ENCODE measurements at places on chromosomes 13 and 19.
A peak's percentile ranks its signal among the peaks of the same experiment; 100 is the strongest.

DNA sequence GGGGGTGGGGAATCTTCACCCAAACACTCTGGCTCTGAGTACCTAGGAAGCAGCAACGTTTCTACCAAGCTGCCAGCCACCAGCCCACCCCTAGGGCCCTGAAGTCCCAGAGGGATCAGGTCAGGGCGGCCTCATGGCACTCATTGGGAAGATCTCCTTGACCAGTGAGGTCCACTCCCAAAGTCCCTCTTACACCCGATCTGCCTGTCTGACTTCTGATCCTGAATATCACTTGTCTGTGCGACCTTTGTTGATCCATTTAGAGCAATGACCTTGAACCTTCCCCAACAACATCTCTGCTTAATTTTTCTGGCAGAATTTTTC, 2.1 kb upstream of the GNA15 start:
- no peak for DNase-seq

- no peak for DNase-seq
Observed at GRCh38 chr13:102097708-102098107, 304.1 kb downstream of the FGF14 start.

DNA sequence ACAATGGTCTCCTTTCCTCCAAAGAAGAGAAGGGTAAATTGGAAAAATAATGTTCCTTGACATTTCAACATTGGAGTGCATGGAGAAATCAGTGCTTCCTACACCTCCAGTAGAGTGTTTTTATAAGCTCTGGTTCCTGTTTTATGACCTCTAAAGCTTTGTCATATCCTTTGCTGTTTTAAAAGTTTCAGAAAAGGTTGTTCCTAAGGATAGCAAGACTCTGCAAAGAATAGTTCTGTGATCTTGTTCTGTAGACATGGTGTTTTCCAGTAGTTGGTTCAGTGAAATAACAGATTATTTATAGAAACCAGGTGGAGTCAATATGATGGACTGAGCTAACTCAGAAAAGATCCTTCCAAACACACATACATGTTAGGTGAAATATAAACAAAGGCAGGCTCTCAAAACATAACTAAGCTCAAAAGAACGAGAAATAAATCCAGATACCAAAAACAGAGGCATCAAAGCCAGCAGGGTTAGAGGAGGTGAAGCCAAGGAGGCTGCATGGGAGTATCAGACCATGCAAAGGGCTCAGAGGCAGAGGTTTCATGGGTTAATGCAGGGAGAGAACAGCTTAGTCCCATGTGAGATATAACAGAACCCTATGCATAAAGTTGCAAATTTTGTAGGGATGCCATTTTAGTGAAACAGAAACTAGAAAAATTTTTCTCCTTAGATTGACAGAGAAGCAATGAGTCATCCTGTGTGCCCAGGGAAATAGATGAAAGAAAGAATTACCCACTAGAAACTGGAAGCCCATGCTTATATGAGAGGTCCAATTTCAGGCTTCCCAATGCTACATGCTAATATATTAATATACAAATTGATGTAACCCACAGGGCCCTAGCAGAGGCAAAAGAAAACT, 44.3 kb downstream of the SHISA2 start:
- DNase-seq, result no peak

DNA sequence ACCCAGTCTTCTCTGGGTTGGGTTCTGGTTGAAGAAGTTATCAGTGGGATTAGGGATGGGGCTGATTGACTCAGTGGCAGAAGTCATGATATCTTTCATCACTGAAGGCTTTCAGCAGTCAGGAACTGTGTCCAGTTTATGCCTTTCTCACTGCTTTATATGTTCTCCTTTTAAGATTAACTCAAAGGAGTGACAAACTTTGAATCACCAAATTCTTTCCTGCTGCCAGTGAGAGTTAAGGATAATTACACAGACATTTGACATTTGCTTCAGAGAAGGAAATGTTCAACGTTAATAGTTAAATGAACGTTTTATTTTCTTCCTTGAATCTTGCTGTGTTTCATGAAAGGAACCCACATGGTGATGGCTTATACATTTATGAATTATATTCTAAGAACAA, 41.0 kb upstream of the CNMD start:
- DNase-seq, result no peak

DNA sequence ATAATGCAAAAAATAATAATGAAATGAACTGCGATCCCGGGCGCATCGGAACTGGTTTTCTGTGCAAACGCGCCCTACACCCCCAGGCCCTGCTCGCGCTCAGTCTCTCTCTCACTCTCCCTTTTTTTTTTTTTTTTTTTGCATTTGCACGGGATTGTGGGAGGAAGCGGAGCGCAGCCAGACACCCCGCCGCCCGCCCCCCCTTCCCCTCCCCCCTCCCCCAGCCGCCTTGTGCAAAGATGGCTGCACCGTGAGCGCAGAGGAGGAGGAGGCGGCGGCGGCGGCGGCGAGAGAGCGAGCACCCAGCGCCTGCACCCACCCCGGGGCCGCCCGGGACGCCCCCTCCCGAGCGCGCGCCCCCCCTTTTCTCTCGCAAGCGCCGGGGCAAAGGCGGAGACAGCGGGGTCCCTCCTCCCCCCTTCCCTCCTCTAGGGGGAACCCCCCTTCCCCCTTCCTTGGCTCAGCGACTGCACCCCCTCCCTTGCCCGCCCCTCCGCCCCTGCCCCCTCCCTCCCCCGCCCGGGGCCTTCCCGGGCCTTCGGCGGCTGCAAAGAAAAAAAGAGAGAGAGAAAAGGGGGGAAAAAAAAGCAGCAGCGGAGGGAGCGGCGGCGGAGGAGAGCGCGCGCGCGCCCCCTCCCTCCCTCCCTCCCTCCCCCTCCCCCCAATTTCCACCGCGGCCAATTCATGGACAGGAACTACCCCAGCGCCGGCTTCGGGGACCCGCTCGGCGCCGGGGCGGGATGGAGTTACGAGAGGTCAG, at the start of gene PRR12:
Gene PRR12 (plus strand): TSS at position 212 of the 760 bp plus-strand sequence. CDS start 473 bp downstream, at position 685.
- peak; percentile 70 for DNase-seq

GRCh38 chr13:108700422-108701170, 71.2 kb downstream of the MYO16 start:
- DNase-seq, result no peak

DNA sequence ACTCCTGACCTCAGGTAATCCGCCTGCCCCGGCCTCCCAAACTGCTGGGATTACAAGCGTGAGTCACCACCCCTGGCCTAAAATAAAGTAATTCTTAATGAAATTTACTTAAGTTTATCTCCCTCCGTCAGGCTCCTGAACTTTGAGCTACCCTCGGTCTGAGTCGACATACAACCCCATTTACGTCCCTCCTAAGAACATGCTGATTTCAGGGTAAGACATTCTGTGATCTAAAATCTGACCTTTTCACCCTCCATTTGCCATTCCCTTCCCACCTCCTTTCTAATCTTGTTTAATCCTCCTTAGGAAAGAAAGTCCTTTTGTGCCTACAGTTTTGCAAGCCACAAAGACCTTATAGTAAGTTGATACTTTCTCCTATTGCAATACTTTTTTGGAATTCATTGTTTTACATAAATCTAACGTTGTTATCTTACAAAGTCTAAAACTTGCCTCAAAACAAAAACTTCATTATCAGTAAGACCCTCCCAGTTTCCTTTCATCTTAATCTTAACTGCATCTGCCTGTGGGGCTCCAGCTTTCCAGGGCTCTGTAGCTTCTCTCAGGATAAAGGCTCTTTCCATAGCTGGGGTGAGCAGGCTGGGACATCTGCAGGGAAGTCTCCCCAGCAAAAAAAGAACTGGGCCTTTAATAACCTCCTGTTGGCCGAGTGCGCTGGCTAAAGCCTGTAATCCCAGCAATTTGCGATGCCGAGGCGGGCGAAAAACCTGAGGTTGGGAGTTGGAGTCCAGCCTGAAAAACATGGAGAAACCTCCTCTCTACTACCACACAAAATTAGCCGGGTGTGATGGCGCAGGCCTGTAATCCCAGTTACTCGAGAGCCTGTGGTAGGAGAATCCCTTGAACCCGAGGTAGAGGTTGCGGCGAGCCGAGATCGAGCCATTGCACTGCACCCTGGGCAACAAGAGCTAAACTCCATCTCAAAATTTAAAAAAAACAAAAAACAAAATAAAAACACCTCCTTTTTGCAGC, 143.1 kb downstream of the ZNF737 start:
- DNase-seq, result no peak

DNA sequence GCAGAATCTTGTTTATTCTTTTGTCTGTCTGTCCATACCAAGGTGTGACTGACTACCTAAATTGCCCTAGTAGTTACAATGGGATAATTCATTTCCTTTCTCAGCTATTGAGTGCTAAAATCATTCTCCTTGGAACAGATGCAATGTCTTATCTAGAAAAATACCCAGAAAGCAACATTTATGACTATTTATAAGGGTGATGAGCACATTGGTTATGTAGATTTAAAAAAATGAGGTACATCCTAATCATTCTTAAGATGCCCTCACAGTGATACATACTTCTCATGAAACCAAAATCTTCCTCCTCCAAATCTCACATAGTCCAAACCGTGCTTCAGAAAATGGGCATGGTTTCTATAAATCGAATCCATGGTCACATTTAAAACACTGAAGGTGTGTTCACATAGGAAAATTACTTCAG, 11.6 kb upstream of the UBE2L5 start:
- no peak for DNase-seq

- no peak for DNase-seq
Observed at GRCh38 chr13:76289558-76289957, 596.6 kb downstream of the KCTD12 start.

GRCh38 chr19:33096005-33096404, 15.0 kb downstream of the GPATCH1 start:
- no peak for DNase-seq

DNA sequence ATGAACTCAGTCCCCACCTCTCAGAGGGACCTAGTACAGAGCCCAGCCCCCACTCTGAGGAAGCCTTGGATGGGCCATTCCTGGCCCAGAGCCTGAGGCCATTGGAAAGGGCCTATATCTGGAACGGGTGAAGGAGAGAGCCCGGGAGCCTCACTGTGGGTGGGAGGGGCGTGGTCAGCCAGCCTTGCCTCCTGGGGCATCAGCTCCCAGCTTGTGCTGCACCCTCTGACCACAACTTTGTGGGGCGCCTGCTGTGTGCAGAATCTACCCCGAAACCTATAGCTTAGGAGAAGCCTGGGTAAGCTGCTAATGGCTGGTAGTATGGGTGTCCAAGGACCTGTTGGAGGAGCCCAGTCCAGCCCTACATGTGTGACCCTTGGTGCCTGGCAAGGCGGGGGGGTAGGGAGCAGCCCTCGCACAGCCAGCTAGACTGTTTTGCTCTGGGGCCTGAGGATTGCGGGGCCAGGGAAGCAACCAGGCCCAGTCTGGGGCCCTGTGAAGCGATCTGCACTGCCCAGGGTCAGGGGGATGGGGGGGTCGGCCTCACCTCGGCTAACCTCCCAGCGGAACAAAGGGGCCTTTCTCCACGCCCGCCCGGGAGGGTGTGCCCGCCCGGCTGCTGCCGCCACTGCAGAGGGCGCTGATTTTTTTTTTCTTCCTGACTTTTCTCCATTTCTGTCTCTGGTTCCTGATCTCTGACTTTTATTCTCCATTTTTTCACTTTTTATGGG, 42.3 kb downstream of the LYL1 start:
- no peak for DNase-seq

GRCh38 chr13:106369091-106369490, 166.4 kb downstream of the EFNB2 start:
- no peak for DNase-seq

- no peak for DNase-seq
Observed at GRCh38 chr13:79722885-79723445, 242.0 kb downstream of the NDFIP2 start.

DNA sequence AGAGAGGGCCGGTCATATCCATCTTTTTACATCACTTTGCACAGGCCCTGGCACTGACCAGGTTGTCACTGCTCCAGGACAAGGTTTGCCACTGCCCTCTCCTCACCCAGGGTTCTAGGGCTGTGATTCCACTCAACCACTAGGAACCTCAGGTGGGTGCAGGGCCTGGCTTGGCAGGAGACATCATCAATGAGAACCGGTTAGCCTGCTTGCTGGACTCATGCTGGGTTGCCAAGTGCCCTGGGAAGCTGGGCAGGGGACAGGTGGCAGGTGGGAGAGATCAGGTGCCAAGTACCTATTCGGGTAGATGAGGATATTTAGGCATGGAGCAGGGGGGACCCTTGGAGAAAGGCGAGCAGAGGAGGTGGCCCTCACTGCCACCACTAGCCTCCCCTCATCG, 4.2 kb upstream of the CERS4 start:
- no peak for DNase-seq

Data from T-helper 2 cell (primary cell).